Activated CD8-positive, alpha-beta T cell treated with anti-CD3 and anti-CD28 coated beads for 36 hours (primary cell): ENCODE measurements at places on chromosomes 13 and 19. TPM values are rescaled to one million over a fixed set of nuclear protein-coding genes. Genes with fewer than 3 reads are reported as not detected.

CLDND2 gene
- 5.0 TPM for total RNA-seq

LPAR6 gene
- 5.2 TPM for total RNA-seq

GAS6 gene
- total RNA-seq = 0.25 TPM

PAN3 gene
- total RNA-seq = 32.9 TPM

ZNF563 gene
- 7.1 TPM for total RNA-seq

MAP3K10 gene
- 11.3 TPM for total RNA-seq

TRPC4 gene
- not detected for total RNA-seq

MEDAG gene
- total RNA-seq = not detected

THSD1 gene
- total RNA-seq = 0.31 TPM

PRSS57 gene
- total RNA-seq = not detected

ZNF93 gene
- total RNA-seq = 17.8 TPM

HSD17B14 gene
- 0.47 TPM for total RNA-seq

KCNRG gene
- 0.36 TPM for total RNA-seq

OSCAR gene
- 0.68 TPM for total RNA-seq
